ENCODE measurements at places on chromosomes 16 and 17. TPM values are rescaled to one million over a fixed set of nuclear protein-coding genes. Genes with fewer than 3 reads are reported as not detected.

ASPHD1 gene
- 20.2 TPM for total RNA-seq

HOXB6 gene
- 4.0 TPM for total RNA-seq

ZMYND15 gene
- total RNA-seq, result 0.35 TPM

CCDC200 gene
- 0.14 TPM for total RNA-seq

Data from A549 treated with dexamethasone at 1 μM for 4 hours (cell line).